NCI-H187 treated with DMSO at 0.1 percent for 48 hours (cell line): ENCODE measurements at places on chromosomes 12 and 14.

- DNase-seq = no peak
Observed at GRCh38 chr14:37185670-37186069, 12.1 kb upstream of the MIPOL1 start.

DNA sequence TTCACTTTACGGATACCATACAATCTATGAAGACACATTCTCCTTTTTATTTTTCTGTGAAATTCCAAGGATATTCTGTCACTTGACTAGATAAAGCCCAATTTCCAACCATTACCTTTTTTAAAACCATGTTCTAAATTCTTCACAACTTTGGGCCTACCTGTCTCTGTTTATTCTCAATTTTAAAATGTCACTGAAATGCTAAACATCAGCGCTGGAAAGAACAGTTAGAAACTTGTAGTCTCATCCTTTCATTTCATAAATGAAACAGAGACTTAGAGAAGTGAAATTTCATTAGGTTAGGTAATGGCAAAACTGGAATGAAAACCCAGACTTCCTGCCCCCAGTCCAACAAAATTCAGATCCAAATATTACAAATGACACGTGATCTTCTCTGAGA is 396.2 kb downstream of the CCDC91 start:
- no peak for DNase-seq

DNA sequence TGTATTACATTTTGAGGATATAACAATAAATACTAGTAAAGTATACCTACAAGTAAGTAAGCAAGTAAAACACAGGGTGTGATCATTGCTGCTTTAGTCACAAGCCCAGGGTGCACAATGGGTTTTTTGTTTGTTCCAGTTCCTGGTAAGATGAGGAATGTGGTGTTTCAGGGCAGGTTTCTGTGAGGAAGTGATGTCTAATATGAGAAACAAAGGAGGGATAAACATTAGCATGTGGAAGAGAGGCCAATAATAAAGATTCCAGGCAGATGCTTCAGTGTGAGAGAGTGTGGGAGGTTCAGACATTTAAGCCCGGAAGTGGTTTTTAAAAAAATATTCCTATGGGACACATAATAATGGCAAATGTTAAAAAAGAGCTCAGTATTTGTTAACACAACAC is 808.1 kb upstream of the USP15 start:
- no peak for DNase-seq

GRCh38 chr12:1630133-1630826 is 1.2 kb downstream of the WNT5B start:
- DNase-seq = no peak

DNA sequence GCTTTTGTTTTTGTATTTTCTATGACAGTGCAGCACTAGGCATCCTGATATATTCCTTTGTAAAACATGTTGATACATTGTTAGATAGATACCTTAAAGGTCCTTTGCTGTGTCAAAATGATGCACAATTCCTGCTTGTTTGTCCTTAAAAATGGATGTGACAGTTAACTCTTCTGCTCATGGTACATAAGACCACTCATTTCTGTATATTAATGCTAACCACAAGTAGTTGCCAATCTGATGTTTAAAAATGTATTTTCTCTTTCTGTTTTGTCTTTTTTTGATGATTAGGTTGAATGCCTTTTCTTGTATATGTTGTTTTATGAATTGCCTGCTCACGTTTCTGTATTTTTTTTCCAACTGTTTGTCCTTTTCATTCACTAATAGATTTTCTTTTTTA is 35.1 kb downstream of the ATF7IP start:
- DNase-seq = no peak

- DNase-seq = no peak
Observed at GRCh38 chr12:59282999-59283398, 312.8 kb upstream of the SLC16A7 start.

DNA sequence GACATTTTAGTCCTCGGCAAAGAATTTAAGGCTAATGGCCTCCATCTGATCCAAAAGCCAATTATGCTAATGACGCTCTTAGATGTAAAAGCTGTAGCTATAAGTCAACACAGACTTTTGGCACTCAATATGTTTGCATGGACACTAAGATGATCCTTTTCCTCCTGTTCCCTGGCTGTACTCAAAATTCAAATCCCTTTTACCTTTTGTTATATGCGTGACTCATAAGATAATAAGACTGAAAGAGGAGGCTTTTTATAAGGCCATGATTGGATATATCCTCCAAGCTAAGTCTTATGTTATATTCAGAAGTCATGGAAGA is 89.8 kb downstream of the PDZRN4 start:
- peak; percentile 22 for DNase-seq

GRCh38 chr12:108638141-108638827 is 4.6 kb upstream of the SELPLG start:
- DNase-seq = no peak

DNA sequence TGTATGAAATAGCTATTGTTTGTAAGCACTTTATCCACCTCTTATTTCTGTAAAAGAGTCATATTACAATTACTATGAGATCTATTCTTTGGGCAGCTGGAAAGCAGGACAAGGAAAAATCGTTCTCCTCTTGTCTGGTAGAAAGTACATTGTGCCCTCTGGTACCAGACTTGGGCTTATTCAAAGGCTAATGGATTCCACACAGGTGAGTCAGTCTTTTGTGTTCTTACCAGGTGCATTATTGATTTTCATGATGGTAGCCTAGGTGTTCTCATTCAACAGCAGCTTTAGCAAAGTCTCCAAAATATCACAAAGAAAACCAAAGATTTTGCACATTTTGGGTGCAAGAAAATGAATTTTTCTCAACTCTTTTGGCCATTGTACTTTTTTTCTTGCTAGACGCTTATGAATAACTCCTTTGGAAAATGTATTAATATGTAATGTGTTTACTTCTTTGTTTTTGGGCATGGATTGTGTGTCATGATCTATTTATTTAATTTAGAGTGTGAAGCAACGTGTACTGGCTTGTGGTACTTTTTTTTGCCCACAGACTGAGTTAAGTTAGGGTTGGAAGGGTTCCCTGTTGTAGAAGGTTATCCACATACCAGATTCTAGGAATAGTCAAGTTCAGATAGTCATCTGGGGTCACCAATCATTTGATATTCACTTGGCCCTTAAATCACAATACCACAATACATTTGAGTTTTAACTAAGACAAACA is 26.2 kb downstream of the MNAT1 start:
- DNase-seq = peak; percentile 76

- no peak for DNase-seq
Observed at GRCh38 chr14:84095681-84096080, 1434.3 kb upstream of the FLRT2 start.

DNA sequence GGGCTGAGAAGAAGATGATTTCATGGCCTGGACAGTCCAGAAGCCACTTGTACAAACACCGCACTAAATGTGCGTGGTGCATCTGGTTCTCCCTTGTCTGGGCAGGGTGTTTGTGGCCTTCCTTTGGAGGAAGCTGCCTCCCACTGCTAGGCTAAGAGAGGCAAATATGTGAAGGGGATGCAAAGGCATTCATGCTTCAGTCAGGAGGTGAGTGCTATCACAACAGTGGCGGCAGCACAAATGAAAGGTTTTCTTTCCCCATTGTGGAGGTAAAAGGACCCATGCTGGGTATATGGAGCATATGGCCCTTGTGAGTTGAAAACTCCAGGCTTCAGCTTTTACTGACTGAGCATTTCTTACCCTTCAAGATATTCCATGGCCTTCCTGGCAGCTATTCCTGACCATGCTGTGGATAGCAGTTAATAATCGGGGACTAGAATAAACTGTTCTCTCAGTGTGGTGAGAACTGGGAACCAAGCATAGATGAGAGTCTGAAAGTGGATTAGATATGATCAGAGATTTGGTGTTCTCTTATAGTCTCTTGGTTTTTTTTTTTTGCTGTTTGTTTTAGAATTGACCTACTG is 69.9 kb downstream of the MYRFL start:
- DNase-seq = no peak

DNA sequence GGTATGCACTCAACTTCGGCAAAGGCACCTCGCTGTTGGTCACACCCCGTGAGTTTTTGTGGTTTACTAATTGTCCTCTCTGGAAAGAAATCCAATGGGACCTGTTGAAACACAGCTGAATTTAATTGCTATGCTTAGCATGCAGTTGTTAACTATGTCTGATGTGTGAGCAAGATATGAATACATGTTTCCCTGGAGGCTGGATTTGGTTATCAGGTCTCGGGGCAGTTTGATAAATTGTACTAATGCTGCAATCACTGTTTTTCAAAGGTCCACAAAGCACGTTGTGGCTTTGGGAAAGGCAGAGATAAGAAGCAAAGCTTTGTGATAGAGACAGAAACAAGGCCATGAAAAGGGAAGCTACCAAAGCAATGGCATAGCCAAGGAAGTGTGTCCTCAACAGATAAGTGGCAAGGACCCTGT is 91.3 kb downstream of the DAD1 start:
- no peak for DNase-seq

GRCh38 chr14:34682787-34683321 is 31.5 kb downstream of the CFL2 start:
- DNase-seq = no peak

GRCh38 chr12:15811214-15812127 is 22.3 kb upstream of the EPS8 start:
- DNase-seq = no peak

GRCh38 chr12:93447555-93448290 is 6.0 kb upstream of the UBE2N start:
- peak; percentile 15 for DNase-seq

GRCh38 chr14:32192712-32193373 is 9.0 kb upstream of the RNU6-7 start:
- no peak for DNase-seq

GRCh38 chr12:120224304-120225199 is 23.6 kb upstream of the RPLP0 start:
- DNase-seq = no peak

DNA sequence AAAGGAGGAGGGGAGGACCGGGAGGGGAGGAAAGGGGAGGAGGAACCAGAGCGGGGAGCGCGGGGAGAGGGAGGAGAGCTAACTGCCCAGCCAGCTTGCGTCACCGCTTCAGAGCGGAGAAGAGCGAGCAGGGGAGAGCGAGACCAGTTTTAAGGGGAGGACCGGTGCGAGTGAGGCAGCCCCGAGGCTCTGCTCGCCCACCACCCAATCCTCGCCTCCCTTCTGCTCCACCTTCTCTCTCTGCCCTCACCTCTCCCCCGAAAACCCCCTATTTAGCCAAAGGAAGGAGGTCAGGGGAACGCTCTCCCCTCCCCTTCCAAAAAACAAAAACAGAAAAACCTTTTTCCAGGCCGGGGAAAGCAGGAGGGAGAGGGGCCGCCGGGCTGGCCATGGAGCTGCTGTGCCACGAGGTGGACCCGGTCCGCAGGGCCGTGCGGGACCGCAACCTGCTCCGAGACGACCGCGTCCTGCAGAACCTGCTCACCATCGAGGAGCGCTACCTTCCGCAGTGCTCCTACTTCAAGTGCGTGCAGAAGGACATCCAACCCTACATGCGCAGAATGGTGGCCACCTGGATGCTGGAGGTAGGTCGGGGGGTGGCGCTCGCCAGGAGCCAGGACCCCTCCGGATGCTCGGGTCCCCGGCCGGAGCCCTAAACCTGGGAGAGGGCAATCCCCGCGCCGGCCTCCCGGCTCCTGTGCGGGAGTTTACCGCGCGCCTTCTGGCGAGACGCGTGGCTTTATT is at the start of gene CCND2:
CCND2 (plus strand) TSS at position 111 of the 744 bp plus-strand sequence; CDS start at position 390, 279 bp downstream.
- DNase-seq = no peak

GRCh38 chr12:53288322-53288721 is 7.0 kb upstream of the PFDN5 start:
- no peak for DNase-seq

- DNase-seq = no peak
Observed at GRCh38 chr12:124607681-124608425, 40.4 kb upstream of the NCOR2 start.

GRCh38 chr12:28253161-28253641 is 62.9 kb downstream of the CCDC91 start:
- DNase-seq = no peak

- no peak for DNase-seq
Observed at GRCh38 chr12:22250762-22251161, 83.7 kb downstream of the ST8SIA1 start.

GRCh38 chr14:73764406-73765280 is 50.5 kb upstream of the PNMA1 start:
- no peak for DNase-seq

- no peak for DNase-seq
Observed at GRCh38 chr12:78501825-78502224, 362.7 kb upstream of the SYT1 start.

- DNase-seq = no peak
Observed at GRCh38 chr14:99734406-99735051, 50.4 kb downstream of the CYP46A1 start.

GRCh38 chr12:113459981-113460380 is 11.7 kb downstream of the LHX5 start:
- DNase-seq = no peak
